Activated CD8-positive, alpha-beta memory T cell treated with anti-CD3 and anti-CD28 coated beads for 24 hours (primary cell): ENCODE measurements at places on chromosomes 5 and 9.
A peak's percentile ranks its signal among the peaks of the same experiment; 100 is the strongest.

- DNase-seq, result no peak
These were observed 136.3 kb downstream of the APBA1 start for GRCh38 chr9:69535911-69536310.

GRCh38 chr5:1378866-1379659, 34.2 kb upstream of the CLPTM1L start:
- DNase-seq, result no peak

GRCh38 chr9:93598647-93599241, 22.4 kb downstream of the PHF2 start:
- peak; percentile 52 for DNase-seq

DNA sequence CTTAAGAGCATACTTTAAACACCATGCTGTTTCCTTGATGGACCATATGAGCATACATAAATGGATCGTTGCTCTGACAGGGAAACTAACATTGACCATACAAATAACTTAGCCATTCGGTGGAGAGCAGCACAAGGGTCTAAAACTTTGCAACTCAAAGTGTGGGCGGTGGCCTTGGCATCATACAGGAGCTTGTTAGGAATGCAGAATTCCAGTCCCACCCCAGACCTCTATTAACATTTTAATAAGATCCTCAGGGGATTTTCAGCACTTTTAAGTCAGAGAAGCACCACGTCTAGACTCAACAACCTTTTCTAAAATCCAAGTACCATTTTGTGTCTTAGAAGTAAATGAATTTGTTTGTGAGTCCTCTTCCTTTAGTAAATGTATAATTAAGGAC, 260.9 kb downstream of the EBF1 start:
- DNase-seq, result no peak

- no peak for DNase-seq
These were observed 82.3 kb downstream of the SLC1A3 start for GRCh38 chr5:36688722-36689121.

DNA sequence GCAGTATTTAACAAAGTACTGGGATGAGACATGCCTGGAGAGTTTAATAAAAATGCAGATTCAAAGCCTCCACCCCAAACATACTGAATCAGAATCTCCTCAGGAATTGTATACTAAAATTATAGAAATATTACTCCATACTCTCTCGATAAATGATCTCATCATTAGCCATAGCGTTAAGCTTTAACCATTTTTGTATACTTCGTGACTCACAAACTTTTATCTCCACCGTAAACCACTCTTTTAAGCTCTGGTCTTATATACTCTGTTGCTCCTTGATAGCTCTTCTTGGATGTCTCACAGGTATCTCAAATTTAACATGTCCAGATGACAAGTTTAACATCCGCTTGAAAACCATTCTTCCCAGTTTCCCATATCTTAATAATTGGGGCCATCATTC, 327.8 kb downstream of the ADGRV1 start:
- no peak for DNase-seq

GRCh38 chr9:88813638-88814209, 177.5 kb upstream of the S1PR3 start:
- DNase-seq, result no peak

- DNase-seq, result no peak
These were observed 32.9 kb upstream of the TLE1 start for GRCh38 chr9:81722277-81722676.
